Bronchial epithelial cell (primary cell): ENCODE measurements at places on chromosomes 7 and 10. TPM values are rescaled to one million over a fixed set of nuclear protein-coding genes. Genes with fewer than 3 reads are reported as not detected.

The SPACDR gene
- 0.38 and 0.53 TPM in 2 replicates for total RNA-seq

GRCh38 chr10:132492323-132493025 lies 45.1 kb upstream of the INPP5A start:
- no peak for DNase-seq

The SVOPL gene
- under 0.01 and 0.38 TPM in 2 replicates for total RNA-seq

The IL15RA gene
- 0.51 and 0.79 TPM in 2 replicates for total RNA-seq

DNA sequence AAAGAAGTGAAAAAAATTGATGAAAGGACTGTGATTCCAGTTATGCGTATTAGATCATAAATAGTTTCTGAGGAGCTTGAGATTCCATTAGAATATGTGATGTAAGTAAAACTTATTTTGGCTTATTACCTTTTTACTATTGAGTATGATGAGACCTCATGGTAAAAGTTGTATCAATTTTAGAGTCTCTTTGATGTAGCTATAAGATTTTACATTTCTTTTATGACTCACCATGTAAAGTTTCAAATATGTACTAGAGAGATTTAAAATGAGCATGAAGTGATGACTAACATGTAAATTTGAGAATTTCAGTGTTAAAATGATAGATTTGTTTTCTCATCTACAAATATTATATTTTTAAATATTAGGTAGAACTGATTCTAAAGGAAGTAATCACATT lies 276.5 kb downstream of the OTUD1 start:
- DNase-seq, result no peak

DNA sequence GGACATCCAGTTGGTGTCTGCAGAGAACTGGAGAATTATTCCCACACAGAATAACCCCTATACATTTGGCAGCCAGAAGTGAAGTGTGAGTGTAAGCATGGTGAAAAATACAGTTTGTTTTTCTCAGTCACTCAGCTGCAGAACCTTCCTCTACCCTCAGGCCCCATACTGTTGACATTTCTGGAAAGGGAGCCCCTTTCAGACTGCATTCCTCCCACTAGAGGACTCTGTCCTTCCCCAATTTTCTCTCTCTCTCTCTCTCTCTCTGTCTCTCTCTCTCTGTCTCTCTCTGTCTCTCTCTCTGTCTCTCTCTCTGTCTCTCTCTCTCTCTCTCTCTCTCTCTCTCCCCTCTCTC lies 86.8 kb upstream of the STEAP1B start:
- peak; percentile 55 for DNase-seq

DNA sequence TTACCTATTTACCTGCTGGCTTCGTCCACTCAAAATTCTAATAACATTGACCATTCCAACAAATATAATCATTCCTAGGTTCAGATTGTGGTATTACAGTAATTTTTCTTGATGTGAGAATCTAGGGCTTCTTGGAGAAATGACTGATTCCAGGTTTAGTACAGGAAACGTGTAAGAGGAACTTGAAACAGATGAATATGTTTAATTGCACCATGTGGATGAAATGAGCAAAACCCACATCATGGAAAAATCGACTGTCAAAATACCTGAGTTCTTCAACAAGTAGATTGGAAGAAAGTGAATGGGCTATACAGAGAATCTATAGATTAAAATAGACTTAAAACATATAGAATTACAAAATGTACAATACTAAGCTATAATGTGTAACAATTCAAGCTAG lies 24.9 kb upstream of the OR9A4 start:
- no peak for DNase-seq

The MPP7 gene
- total RNA-seq, result 11.1 and 24.6 TPM in 2 replicates

GRCh38 chr7:107446531-107446930 lies 23.3 kb upstream of the GPR22 start:
- peak; percentile 51 for DNase-seq

The ADRB1 gene
- 1.8 and 2.2 TPM in 2 replicates for total RNA-seq

- no peak for DNase-seq
These were observed 549 bp downstream of the GPNMB start for GRCh38 chr7:23247046-23247602.

GRCh38 chr10:20714979-20715378 lies 182.1 kb downstream of the NEBL start:
- no peak for DNase-seq

DNA sequence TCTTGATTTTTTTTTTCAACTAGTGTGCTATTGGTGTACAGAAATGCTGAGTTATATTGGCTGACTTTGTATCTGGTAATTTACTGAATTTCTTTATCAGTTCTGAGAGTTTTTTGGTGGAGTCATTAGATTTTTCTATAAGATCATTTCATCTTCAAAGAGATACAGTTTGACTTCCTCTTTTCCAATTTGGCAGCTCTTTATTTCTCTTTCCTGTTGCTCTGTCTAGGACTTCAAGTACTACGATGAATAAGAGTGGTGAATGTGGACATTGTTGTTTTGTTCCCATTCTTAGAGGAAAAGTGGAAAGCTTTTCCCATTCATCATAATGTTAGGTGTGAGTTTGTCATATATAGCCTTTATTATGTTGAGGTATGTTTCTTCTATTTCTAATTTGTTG lies 50.2 kb downstream of the LOXL4 start:
- no peak for DNase-seq
